ENCODE measurements at places on chromosomes 6 and 20. TPM values are rescaled to one million over a fixed set of nuclear protein-coding genes. Genes with fewer than 3 reads are reported as not detected.
A peak's percentile ranks its signal among the peaks of the same experiment; 100 is the strongest.

GRCh38 chr6:984031-984430 lies 291.1 kb upstream of the EXOC2 start:
- no peak overlapping the region for H3K27ac ChIP-seq
- H3K4me1 ChIP-seq = no peaks in the 10 kb centered on the region
- no peaks in the 10 kb centered on the region for H3K36me3 ChIP-seq
- DNase-seq = no peak

- H3K4me3 ChIP-seq = no peak overlapping the region
- H3K36me3 ChIP-seq = no peaks in the 10 kb centered on the region
- H3K4me1 ChIP-seq = no peaks in the 10 kb centered on the region
- no peaks in the 10 kb centered on the region for H3K27me3 ChIP-seq
- H3K27ac ChIP-seq = no peak overlapping the region
These were observed 72.5 kb downstream of the SMPDL3A start for GRCh38 chr6:122861594-122861993.

- no peak overlapping the region for H3K27ac ChIP-seq
- DNase-seq = no peak
- no peak overlapping the region for H3K4me3 ChIP-seq
- H3K36me3 ChIP-seq = no peaks in the 10 kb centered on the region
These were observed 442.4 kb downstream of the FRK start for GRCh38 chr6:115618256-115618655.

DNA sequence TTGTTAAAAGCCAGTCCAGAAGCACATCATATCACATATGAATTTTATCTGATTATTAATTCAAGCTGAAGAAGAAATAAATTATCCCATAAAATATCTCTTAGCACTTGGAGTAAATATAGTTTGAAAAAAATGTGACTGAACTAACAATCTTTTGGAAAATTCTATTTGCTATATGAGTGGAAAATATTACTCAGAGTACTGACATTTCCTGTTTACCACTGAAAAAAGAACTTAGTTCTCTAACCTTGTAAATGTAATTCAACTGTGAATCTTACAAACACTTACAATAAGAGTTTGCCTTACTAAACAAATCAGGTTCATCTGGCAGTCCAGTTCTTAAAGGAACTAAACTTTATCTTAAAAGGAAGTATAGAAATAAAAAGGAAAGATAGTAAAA lies 44.2 kb downstream of the MOXD1 start:
- H3K36me3 ChIP-seq = peaks cover 3% of the 10 kb centered on the region
- H3K4me1 ChIP-seq = no peaks in the 10 kb centered on the region
- no peak overlapping the region for H3K4me3 ChIP-seq
- H3K27ac ChIP-seq = no peak overlapping the region

DNA sequence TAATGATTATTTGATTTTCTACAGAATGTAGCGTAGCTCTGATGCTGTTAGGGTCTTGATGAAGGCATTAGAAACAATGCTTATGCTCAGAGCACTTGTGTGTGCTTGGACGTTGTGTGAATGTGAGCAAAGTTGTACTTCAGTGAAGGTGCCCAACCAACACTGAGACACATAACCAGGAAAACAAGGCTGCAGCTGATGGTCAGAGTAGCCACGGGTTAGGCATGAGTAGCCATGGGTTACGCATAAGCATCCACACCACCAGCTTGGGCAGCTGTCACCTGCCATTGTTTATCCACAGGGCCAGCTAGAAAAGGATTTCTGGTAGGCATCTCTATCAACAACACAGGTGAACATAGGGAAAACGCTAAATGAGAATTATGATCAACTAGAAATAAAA lies 326.6 kb downstream of the NRN1 start:
- no peaks in the 10 kb centered on the region for H3K27me3 ChIP-seq
- no peak overlapping the region for H3K4me3 ChIP-seq
- no peak overlapping the region for H3K27ac ChIP-seq

GRCh38 chr20:37681384-37682112 lies 12.3 kb upstream of the CTNNBL1 start:
- H3K27ac ChIP-seq = no peak overlapping the region
- no peaks in the 10 kb centered on the region for H3K4me1 ChIP-seq
- H3K4me3 ChIP-seq = no peak overlapping the region
- peaks cover 26% of the 10 kb centered on the region for H3K27me3 ChIP-seq

- no peaks in the 10 kb centered on the region for H3K27me3 ChIP-seq
- H3K36me3 ChIP-seq = no peaks in the 10 kb centered on the region
- no peak overlapping the region for H3K27ac ChIP-seq
These were observed 25.8 kb upstream of the KCNK5 start for GRCh38 chr6:39254999-39255535.

DNA sequence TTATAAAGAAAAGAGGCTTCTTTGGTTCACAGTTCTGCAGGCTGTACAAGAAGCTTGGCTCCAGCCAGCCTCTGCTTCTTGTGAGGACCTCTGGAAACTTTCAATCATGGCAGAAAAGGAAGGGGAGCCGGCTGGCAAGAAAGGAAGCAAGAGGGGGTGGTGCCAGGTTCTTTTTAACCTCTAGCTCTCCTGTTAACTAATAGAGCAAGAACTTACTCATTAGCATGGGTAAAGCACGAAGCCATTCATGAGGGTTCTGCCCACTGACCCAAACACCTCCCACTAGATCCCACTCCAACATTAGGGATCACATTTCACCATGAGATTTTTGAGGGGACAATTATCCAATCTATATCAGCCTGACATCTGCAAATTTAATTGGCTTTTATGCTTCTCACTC lies 347.1 kb downstream of the GRIK2 start:
- no peak for DNase-seq
- no peaks in the 10 kb centered on the region for H3K27me3 ChIP-seq
- H3K36me3 ChIP-seq = no peaks in the 10 kb centered on the region
- no peak overlapping the region for H3K4me3 ChIP-seq
- H3K4me1 ChIP-seq = no peaks in the 10 kb centered on the region
- H3K27ac ChIP-seq = no peak overlapping the region

GRCh38 chr20:32779500-32780211 lies 17.5 kb downstream of the DNMT3B start:
- H3K36me3 ChIP-seq = peaks cover 3% of the 10 kb centered on the region
- H3K4me1 ChIP-seq = no peaks in the 10 kb centered on the region
- no peak overlapping the region for H3K4me3 ChIP-seq

DNA sequence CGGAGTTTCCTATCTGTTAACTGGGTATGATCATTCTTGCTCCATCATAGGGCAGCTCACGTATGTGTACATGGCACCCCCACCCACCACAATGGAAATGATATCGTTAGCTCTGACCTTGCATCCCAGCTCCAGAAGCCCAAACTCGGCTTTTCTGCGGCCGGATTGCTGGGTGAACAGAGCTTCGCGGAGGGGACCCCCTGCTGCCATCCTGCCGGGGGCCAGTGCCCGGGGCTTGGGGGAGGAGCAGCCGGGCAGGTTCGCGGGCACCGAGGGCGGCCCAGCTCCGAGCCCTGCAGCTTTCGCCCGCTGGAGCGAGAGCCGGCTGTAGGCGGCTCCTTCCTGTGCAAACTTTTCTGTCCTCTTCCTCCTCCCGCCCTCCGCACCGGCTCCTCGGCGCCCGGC lies 24.9 kb upstream of the FUCA2 start:
- H3K27ac ChIP-seq = no peak overlapping the region
- H3K27me3 ChIP-seq = peaks cover 9% of the 10 kb centered on the region
- no peaks in the 10 kb centered on the region for H3K36me3 ChIP-seq
- DNase-seq = peak; percentile 33
- peaks cover 3% of the 10 kb centered on the region for H3K4me1 ChIP-seq

IMPG1 gene
- not detected for total RNA-seq

OR2H1 gene
- not detected for total RNA-seq

PSMA7 gene
- 487 TPM for total RNA-seq

HLA-DQB2 gene
- not detected for total RNA-seq

JPH2 gene
- total RNA-seq = 0.83 TPM

SLC35D3 gene
- not detected for total RNA-seq

All from IMR-90 (cell line).